Uterus (tissue), 4 donors: ENCODE measurements at places on chromosomes 11 and 22.

- DNase-seq, result peak; percentile 75
Measured at GRCh38 chr11:94525546-94526324, 13.5 kb downstream of the C11orf97 start.

GRCh38 chr22:45006964-45007390 is 2.8 kb downstream of the PHF21B start:
- DNase-seq, result peak; percentile 52

GRCh38 chr11:64165842-64166635 is at the start of gene MACROD1:
TSS of gene MACROD1 (minus strand) at chr11:64166113. CDS start at chr11:64165994, 119 bp downstream.
- DNase-seq, result peak; percentile 82

DNA sequence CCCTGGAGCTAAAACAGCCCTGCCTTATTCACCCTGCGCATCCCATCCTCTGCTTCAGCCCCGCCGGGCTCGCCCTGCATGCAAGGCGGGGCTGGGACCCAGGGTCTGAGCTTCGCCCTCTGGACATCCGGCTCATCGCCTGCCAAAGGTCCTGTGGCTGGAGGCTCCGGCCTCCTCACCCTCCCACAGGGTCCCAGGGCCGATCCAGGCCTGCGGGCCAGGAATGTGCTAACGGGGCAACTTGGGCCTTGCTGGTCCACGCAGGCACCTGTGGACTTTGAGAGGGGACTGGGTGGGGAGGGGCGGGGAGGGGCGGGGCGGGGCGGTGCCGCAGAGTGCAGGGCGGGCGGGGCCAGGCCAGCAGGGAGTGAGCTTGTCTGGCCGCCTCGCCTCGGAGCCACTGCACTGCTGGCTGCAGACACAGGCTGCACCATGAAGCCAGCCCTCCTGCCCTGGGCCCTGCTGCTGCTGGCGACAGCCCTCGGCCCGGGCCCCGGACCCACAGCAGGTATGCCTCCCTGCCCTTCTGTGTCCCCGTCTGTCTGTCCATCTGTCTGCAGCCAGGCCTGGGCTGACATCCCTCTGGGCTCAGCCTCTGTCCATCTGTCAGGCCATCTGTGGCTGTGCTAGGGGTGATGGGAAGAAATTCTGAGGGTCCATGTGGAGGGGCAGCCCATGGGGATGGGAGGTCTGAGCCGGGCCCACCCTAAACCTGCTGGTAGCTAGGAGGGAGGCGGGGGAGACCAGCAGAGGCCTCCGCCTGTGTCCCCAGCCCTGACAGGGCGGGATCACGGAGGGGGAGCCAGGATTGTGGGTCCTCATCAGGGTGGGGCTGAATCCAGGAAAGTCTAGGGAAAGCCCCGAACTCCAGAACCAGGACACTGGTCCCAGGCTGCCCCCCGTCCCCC is at the start of gene SUSD2:
TSS of gene SUSD2 (plus strand) at position 400 of the 908 bp plus-strand sequence. CDS start at position 433, 33 bp downstream.
- DNase-seq, result no peak

DNA sequence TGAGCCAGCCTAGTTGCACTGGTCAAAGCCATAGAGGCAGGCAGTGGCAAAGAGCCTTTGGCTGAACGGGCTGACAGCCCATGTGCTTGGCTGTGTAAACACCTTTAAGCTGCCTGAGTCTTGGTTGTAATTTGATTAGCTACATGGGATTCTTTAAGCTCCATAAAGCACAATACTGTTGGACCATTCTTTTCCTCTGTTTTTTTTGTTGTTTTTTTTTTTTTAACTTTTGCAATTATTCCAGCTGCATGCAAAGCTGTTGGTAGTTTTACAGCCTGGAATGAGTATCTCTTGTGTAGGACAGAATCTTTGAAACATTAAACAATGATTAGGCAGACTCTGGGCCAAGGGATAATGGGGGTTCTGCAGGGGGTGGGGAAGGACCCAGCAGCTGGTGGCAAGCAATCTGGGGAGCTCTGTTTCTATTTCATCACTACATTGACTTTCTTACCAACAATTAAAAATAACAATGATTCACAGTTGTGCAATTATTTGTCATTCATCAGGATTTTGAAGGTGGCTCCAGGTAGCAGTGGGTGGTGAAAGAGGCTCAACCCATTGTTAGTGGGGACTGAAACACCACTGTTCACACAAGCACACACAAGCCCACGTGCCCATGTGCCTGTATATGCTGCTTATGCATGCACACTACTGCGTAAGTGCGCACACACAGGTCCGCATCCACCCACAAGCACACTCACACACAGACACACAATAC is 69.5 kb upstream of the CSNK2A3 start:
- no peak for DNase-seq

DNA sequence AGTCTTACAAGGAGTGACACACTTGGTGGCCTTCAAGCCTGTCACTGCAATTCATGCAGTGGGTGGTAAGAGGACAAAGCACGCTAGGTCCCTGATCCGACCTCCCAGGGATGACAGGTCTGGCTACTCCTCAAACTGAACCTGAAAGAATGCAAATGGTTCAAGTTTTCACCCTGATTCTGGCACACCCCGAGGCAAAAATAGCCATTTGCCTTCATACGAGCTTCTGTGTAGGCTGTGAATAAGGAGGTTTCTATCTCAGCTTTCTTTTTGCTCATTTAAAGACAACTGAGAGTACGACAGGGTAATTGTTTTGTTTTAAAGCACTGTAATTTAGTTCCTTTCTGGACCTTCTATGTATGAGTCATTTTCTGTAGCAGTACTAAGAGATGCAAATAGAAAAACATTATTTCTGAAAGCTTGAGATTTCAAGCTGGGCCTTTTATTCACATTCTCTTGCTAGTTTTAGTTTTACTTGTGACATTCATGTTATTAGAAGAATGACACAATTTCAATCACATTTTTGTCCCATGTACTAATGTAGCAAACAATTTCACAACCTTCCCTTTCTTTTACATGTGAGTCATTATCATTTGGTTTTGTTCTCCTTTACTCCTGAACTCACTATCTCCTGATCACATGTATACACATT is 56.6 kb upstream of the FDX1 start:
- no peak for DNase-seq

- DNase-seq, result no peak
Measured at GRCh38 chr11:77440678-77441077, 33.2 kb downstream of the PAK1 start.

DNA sequence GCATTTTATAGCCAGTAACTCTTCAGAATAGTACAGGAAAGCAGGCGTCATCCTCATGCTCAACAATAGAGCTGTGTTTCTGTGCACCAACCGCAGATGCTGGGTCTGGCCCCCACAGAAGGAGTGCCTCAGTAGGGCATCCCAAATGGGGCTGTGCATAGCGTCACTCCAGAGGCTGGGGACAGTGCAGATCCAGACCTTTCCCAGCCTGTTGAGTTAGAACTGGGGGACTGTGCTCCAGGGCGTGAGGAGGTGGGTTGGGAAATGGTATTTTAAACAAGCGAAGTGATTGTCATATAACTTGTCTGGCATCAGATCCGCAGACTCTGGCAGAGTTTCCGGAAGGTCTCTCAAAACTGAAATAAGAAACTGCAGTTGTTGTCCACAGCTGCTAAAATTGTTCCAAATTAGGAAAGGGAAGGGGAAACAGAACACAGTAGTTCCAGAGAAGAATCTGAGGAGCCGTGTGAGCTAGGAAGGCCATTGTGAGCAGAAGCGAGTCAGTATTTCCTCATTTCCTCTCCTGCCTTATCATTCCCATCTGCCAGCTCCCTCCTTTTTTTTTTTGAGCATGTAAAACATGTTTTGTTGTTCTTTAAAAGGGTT is 52.2 kb downstream of the JAM3 start:
- peak; percentile 31 for DNase-seq
